ENCODE measurements at places on chromosomes 12 and 14. TPM values are rescaled to one million over a fixed set of nuclear protein-coding genes. Genes with fewer than 3 reads are reported as not detected.
A peak's percentile ranks its signal among the peaks of the same experiment; 100 is the strongest.

Gene LYZ
- total RNA-seq, result 118 TPM

Gene OAS2
- 1.6 TPM for total RNA-seq

Gene ST8SIA1
- not detected for total RNA-seq

Gene PMCH
- total RNA-seq, result not detected

Gene TMPRSS12
- not detected for total RNA-seq

Gene PRKD1
- total RNA-seq, result 14.8 TPM

Gene KLRB1
- 0.26 TPM for total RNA-seq

Gene PTPRB
- 4.9 TPM for total RNA-seq

- H3K4me1 ChIP-seq, result no peaks in the 10 kb centered on the region
- peaks cover 7% of the 10 kb centered on the region for H3K27me3 ChIP-seq
- H3K27ac ChIP-seq, result no peak overlapping the region
- DNase-seq, result peak; percentile 18
- no peaks in the 10 kb centered on the region for H3K36me3 ChIP-seq
- no peak overlapping the region for H3K4me3 ChIP-seq
Measured at GRCh38 chr14:104036212-104036611, 49.3 kb upstream of the ASPG start.

DNA sequence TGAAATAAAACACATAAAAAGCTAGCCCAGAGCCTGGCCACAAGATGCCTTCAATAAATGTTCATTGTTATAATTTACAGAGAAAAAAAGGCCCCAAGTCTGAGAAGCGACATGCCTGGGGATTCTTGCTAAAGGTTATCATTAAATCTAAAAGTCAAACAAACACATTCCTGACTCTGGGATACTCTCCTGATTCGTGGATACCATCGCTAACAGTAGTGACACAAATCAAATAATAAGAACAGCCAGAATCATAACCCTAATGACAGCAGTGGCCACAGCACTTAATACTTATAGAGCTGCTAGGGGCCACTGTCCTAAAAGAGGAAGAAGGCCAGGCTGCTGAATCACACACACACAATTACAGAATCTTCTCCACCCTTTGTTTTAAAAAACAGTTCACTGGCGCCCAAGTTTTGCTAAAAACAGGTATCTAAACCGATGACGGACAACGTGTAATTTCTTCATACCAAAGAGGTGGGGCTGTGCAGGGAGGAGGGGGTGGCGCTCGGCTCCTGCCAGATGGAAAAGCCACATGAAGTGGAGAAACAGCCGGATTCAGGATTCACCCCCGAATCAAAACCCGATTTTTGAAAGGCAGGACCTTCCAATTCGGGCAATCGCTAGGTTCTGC lies 1.2 kb downstream of the CLIP1 start:
- no peaks in the 10 kb centered on the region for H3K36me3 ChIP-seq
- peaks cover 47% of the 10 kb centered on the region for H3K4me1 ChIP-seq
- no peaks in the 10 kb centered on the region for H3K27me3 ChIP-seq
- peak overlapping the region; percentile 62 for H3K4me3 ChIP-seq
- H3K27ac ChIP-seq, result peak overlapping the region; percentile 99

GRCh38 chr12:70317781-70318180 lies 48.3 kb upstream of the KCNMB4 start:
- no peak overlapping the region for H3K27ac ChIP-seq
- H3K27me3 ChIP-seq, result no peaks in the 10 kb centered on the region
- H3K4me1 ChIP-seq, result no peaks in the 10 kb centered on the region
- H3K36me3 ChIP-seq, result no peaks in the 10 kb centered on the region
- no peak for DNase-seq

DNA sequence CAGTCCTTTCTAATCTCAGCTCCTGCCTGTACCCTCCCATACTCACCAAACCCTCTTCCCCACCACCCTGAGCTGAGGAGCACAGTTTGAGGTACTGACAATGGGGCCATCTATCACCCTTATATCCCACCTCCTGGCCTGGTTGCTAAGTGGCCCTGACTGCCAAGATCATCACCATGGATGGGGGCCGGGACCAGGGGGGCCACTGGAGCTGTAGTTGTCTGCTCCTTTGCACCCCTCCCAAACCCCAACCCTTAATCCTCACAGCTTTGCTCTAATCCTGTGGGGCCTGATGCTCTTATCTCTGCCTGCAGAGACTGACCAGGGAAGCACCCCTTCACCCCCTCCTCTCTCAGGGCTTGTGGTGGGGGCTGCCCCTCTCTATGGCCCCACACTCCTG lies 395 bp upstream of the GNB3 start:
- no peak overlapping the region for H3K4me3 ChIP-seq
- DNase-seq, result no peak

GRCh38 chr12:94571556-94571955 lies 78.8 kb downstream of the TMCC3 start:
- no peaks in the 10 kb centered on the region for H3K4me1 ChIP-seq
- H3K27me3 ChIP-seq, result no peaks in the 10 kb centered on the region
- H3K27ac ChIP-seq, result no peak overlapping the region

GRCh38 chr12:12946686-12947355 lies 5.1 kb downstream of the GPRC5D start:
- no peak overlapping the region for H3K27ac ChIP-seq
- peaks cover 5% of the 10 kb centered on the region for H3K4me1 ChIP-seq
- H3K4me3 ChIP-seq, result no peak overlapping the region
- H3K27me3 ChIP-seq, result no peaks in the 10 kb centered on the region
- H3K36me3 ChIP-seq, result peaks cover 1% of the 10 kb centered on the region

DNA sequence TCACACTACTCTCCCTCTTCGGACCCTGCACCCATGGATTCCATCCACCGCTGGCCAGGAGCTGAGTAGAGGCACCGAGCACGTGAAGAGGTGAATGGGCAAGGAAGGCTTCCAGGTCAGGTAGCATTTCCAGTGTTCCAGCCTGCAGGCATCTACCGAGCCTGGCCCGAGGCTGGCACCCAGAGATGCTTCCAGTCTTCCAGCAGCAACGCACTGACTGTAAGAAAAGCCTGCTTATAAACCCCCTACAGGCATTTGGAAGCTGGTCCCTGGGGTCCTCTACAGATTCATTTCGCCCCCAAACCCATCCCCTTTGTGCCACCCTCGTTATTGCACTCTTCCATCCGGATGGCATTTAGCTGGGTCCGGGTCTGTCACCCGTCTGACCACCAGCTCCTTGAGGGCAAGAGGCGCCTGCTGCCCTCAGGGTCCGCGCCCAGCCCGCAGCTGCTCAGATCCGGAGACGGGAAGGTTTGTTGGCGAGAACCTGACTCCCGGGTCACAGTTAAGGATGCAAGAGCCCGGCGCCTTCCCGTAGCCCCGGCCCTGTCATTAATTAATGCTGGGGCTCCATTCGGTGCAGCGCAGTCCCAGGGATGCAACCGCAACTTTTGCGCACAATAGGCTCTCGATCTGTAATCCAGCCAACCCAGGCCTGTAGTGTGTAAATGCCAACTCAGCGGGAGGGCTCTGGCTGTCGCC lies 614 bp upstream of the MARK3 start:
- no peak for DNase-seq
- H3K4me3 ChIP-seq, result peak overlapping the region; percentile 93
- peak overlapping the region; percentile 94 for H3K27ac ChIP-seq
- H3K4me1 ChIP-seq, result peaks cover 25% of the 10 kb centered on the region
- H3K36me3 ChIP-seq, result no peaks in the 10 kb centered on the region

- H3K36me3 ChIP-seq, result no peaks in the 10 kb centered on the region
- no peak overlapping the region for H3K4me3 ChIP-seq
- no peaks in the 10 kb centered on the region for H3K27me3 ChIP-seq
- peaks cover 11% of the 10 kb centered on the region for H3K4me1 ChIP-seq
Measured at GRCh38 chr14:68729556-68729955, 63.3 kb downstream of the ZFP36L1 start.

DNA sequence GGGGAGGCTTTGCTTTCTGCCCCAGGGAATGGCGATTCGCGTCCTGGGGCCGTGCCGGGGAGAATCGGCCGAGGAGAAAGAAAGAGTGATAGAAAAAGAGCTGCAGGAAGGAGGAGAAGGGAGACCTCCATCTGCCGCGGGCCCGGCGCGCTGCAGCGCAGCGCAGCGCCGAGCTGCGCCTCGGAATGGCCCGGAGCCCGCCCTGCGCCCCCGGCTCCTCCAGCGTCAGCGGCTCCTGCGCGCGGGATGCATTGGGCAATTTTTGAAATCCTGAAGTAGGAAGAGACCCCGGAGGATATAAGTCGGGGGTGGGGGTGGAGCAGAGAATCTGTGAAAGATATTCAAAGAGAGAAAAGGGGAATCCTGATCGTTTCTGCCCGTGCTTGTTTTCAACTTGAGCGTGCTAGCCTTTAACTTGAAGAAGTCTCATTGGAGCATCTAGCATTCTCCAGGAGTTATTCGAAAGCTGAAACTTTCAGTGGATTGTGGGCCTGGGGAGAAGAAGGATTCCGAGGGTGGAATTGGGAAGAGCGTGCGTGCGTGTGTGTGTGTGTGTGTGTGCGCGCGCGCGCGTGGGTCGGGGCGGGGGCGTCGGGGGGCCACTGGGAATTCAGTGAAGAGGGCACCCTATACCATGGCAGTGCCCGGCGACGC lies 441 bp downstream of the PDE3A start:
- DNase-seq, result peak; percentile 28
- no peaks in the 10 kb centered on the region for H3K36me3 ChIP-seq
- peaks cover 22% of the 10 kb centered on the region for H3K4me1 ChIP-seq
- H3K27me3 ChIP-seq, result no peaks in the 10 kb centered on the region
- H3K4me3 ChIP-seq, result peak overlapping the region; percentile 18
- peak overlapping the region; percentile 79 for H3K27ac ChIP-seq

GRCh38 chr14:42407153-42407552 lies 800.5 kb downstream of the LRFN5 start:
- no peaks in the 10 kb centered on the region for H3K4me1 ChIP-seq
- no peak overlapping the region for H3K4me3 ChIP-seq
- no peaks in the 10 kb centered on the region for H3K27me3 ChIP-seq
- H3K36me3 ChIP-seq, result no peaks in the 10 kb centered on the region

DNA sequence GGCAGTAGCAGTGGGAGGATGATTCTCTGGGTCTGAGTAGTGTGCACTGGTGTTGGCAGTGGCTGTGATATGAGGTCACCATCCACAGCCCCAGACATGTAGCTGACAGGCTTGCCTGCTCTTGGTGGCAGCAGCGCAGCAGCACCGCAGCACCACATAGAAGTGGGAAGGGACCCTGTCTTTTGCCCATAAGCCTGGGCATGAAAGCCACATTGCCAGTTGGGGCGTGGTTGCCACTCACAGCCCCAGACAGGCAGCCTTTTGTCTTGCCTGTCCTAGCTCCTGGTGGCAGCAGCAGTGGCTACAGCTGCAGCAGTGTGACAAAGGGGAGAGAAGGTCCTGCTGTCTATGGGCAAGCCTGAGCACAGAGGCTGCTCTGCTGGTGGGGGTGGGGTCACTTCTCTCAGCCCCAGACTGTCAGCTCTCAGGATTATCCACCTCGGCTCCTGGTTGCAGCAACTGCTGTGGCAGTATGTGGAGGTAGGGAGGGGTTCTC lies 71.5 kb downstream of the BRMS1L start:
- H3K27ac ChIP-seq, result no peak overlapping the region
- H3K36me3 ChIP-seq, result no peaks in the 10 kb centered on the region
- no peaks in the 10 kb centered on the region for H3K27me3 ChIP-seq

- no peaks in the 10 kb centered on the region for H3K27me3 ChIP-seq
- H3K4me1 ChIP-seq, result no peaks in the 10 kb centered on the region
- no peaks in the 10 kb centered on the region for H3K36me3 ChIP-seq
- no peak for DNase-seq
Measured at GRCh38 chr12:23133471-23133870, 508.5 kb downstream of the ETNK1 start.

DNA sequence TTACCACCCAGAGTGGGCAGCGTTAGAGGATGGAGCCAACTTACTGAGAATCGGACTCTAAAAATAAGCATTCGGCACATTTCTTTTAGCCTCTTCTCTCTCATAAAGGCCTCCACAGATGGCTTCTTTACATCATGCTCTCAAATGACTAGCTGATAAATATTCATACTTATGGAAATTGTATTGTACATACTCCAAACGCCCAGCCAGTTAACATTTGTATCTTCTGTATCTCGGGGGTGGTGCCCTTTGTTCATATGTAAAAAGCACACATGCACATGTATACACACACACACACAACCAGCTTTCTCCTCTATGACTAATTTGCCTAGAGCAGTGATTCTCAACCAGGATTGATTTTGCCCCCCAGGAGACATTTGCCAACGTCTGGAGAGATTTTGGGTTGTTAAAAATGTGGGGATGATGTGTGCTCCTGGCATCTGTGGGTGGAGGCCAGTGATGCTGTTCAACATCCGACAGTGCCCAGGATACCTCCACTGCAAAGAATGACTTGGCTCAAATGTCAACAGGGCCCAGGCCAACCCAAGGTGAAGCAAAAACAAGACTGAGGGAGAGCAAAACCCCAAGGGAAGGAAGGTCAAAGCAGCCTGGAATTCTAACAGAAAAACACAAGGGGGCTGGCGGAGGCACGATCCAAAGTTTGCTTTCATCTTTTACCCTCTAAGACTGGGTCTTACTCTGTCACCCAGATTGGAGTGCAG lies 15.2 kb upstream of the CDK2AP1 start:
- no peak overlapping the region for H3K27ac ChIP-seq
- H3K4me1 ChIP-seq, result no peaks in the 10 kb centered on the region
- no peaks in the 10 kb centered on the region for H3K27me3 ChIP-seq
- no peak for DNase-seq
- H3K4me3 ChIP-seq, result no peak overlapping the region

DNA sequence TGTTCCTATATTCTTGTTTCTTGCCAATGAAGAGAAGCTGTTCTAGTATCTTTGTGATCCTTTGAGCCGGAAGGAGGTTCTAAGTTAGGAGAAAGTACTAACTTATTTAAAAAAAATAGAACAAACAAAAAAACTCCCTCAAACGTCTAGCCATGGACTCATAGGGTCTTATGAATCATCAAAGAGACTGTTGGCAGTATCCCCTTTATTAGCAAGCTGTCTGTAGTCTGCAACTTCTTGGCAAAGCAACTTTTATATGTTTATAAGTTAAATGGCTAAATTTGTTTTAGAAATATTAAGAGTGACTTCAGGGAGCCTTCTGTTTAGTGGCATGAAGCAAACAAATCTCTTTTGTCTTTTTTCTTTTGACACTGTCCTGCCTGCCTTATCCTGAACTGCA lies 291.9 kb downstream of the FUT8 start:
- no peak for DNase-seq
- H3K4me3 ChIP-seq, result no peak overlapping the region
- H3K27ac ChIP-seq, result no peak overlapping the region
- H3K4me1 ChIP-seq, result no peaks in the 10 kb centered on the region
- H3K27me3 ChIP-seq, result no peaks in the 10 kb centered on the region

DNA sequence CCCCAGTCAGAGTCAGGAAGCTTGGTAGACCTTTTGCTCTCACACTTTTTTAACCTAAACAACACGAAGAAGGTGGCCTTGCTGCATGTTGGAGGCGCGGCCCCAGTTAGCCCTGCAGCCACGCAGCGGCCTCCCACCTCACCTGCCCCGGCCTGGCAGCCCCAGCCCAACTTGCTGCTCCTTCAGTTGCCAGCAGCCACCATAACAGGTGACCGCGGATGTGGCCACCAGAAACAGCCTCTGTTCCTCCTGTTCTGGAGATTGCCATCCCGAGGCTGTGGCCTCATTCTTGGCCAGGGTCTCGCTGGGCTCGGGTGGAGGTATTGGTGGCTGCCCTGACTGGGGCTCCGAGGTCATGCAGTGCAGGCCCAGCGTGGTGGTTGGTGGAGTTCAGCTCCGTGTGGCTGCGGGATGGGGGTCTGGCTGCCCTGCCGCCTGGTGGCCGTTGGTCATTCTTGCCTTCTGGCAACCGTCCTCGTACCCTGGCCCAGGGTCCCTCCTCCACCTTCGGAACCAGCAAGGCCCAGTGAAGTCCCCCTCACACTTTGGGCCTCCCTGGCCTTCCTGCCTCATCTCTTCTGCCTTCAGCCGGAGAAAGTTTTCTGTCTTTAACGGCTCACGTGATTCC lies 20.7 kb upstream of the TEX22 start:
- no peak for DNase-seq
- H3K36me3 ChIP-seq, result no peaks in the 10 kb centered on the region
- no peaks in the 10 kb centered on the region for H3K4me1 ChIP-seq
- H3K27me3 ChIP-seq, result no peaks in the 10 kb centered on the region
- H3K27ac ChIP-seq, result no peak overlapping the region

- no peaks in the 10 kb centered on the region for H3K36me3 ChIP-seq
- no peak for DNase-seq
- H3K27me3 ChIP-seq, result no peaks in the 10 kb centered on the region
- H3K4me3 ChIP-seq, result no peak overlapping the region
- no peak overlapping the region for H3K27ac ChIP-seq
Measured at GRCh38 chr12:6306151-6306550, 4.3 kb upstream of the PLEKHG6 start.

Data from body of pancreas (tissue), 4 donors.